ENCODE measurements at places on chromosomes 3 and 15. TPM values are rescaled to one million over a fixed set of nuclear protein-coding genes. Genes with fewer than 3 reads are reported as not detected.

DNA sequence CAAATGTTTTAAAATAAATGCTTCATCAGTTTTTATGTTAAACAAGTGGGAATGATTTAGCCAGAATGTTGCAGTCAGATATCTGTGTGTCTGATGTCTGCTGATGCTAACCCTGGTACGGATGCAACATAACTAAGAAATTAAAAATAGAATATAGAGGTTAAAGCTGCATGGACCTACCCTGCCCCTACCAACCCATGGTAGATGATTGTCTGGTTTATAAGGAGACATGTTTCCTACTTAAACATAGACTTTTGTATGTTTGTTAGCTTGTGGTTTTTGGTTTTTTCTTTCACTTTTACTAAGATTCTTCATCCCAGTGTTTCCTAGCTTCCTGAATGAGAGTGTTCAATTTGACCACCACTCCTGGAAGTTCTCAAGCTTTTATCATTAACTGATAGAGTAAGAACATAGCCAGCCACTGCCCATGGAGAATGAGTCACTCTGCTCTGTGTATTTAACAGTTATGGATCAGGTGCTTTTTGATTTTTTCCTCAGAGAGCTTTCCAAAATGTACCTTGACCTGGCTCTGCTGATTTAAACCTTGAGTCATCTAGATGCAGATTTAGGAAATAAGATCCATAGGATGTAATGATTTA, 70.7 kb upstream of the VEPH1 start:
- no peak for DNase-seq

DNA sequence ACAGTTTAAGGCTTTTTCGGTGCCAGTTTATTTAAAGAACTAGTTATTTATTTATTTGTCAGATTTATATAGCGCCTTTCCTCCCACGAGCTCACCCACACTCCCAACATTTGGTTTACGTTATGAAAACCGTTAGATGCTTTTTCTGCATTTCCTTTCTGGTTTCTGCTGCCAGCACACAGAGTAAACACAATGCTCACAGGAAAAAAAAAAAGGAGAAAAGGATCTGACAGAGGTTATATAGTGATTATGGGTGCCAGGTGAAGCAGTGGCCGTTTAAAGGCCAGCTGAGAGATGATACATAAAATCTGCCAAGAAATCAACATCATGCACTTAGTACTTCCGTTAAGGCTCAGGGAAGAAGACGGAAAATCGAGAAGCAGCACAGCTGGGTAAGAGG, 37.9 kb downstream of the ETV5 start:
- DNase-seq: no peak

The ZNF385D gene
- not detected for total RNA-seq

The ZNF80 gene
- 0.11 TPM for total RNA-seq

DNA sequence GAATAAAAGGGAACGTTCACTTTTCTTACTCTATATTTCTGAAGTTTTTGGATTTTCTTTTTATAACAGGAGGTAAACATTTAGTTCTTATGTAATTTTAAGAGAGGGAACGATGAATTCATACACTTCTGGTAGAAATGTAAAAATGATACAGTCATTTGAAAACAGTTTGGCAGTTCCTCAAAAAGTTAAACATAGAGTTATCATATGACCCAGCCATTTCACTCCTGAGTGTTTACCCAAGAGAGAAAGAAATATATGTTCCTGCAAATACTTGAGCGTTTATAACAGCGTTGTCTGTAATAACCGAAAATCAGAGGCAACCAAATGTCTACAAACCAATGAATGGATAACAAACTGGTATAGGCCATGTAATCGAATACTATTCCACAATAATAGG, 20.8 kb upstream of the CCR9 start:
- no peak for DNase-seq

DNA sequence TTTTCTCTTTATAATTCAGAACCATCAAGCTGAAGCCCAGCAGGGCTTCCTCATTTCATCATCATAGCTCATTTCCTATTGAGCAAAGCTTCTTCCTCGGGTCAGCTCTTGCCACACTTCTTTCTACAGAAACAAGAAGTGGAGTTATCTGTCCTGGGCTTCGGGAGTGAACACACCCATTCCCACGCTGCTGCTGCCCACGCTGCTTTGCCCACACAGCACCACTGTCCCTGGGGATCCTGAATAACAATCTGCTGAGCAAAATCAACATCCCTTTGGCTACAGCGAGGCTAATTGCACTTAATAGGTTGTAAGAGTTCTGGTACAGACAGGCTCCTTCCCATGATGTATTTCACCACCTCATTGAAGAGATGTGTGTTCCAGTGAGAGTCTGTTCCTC, 23.7 kb downstream of the CEP19 start:
- peak; percentile 21 for DNase-seq

GRCh38 chr3:139129892-139130291, 85.2 kb upstream of the PRR23C start:
- DNase-seq: peak; percentile 22

- no peak for DNase-seq
Observed at GRCh38 chr3:1766384-1766783, 332.3 kb upstream of the CNTN4 start.

DNA sequence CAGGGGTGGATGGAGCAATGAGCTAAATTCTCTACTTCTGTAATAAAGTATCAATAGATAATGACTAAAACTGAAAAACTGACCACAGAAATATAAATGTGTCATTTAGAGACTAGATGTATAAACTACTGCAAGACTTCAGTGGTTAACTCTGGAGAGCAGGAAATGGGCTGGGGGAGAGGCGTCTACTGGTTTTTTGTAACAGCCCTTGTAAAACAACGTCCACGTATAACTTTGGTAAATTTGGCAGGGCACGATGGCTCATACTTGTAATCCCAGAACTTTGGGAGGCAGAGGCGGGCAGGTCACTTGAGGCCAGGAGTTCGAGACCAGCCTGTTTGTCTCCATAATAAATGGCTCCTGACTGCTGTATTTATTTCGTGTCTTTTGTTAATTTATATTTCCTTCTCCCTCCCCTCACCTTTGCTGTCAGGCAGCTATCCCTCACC, 12.5 kb downstream of the RAB27A start:
- DNase-seq: no peak

DNA sequence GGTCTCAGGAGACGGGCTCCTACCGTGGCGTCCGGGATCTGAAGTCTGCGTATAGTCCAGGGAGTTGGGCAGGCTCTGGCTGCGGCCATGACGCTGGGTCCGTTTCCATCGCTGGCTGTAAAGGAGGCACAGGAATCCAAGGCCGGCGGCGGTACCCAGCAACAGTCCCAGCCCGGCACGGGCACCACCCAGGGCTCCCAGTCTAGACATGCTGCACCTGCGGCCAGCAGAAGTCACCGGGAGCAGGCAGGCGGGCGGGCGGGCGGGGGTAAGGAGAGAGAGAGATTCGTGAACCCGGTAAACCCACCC, 526 bp downstream of the RMDN3 start:
- DNase-seq: peak; percentile 28

The GASK1A gene
- total RNA-seq: 0.11 TPM

The FOXL2 gene
- total RNA-seq: not detected

The LRRC34 gene
- 4.9 TPM for total RNA-seq

DNA sequence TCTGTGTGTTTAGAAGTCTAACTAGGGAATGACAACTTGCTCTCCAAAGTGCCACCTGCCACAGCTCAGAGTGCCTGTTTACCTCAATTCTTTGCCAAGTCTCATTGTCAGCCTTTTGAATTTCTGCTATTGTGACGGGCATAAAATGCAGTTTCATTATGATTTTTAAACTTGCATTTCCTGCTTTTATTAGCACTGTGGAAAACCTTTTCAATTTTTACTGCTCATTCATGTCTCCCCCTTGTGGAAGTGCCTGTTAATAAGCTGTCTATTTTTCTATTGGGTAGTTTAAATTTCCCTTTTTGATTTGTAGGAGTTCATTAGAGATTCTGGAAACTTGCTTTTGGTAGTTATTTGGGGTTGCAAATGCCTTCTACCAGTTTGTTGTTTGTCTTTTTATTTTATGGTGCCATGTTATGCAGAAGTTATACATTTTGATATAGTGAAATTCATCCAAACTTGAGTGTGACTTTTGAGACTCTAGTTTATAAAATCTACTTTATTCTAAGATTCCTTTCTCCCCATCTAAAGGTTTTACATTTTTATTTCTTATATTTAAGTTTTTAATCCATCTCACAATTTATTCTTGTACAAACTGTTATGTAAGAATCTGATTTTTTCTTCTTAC, 53.9 kb upstream of the FRMD4B start:
- DNase-seq: peak; percentile 43

DNA sequence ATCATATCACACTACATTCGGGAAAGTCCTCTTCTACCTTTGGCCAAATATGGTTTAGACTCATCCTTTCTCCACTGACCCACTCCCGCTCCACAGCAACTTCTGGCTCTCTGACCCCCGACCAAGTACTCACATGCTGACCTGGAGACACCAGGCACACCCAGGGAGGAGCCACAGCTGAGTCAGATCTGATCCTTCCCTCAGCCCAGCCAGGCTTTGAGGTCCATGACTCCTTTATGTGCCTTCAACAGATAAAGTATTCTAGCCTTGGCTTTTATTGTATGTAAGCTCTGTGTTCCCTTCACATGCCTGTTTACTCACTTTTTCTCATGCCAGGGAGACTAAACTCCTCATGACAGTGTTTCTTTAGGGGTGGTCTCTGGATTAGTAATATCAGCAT, 166.9 kb upstream of the UMPS start:
- no peak for DNase-seq

GRCh38 chr3:69972672-69973071, 26.9 kb upstream of the SAMMSON start:
- DNase-seq: no peak

DNA sequence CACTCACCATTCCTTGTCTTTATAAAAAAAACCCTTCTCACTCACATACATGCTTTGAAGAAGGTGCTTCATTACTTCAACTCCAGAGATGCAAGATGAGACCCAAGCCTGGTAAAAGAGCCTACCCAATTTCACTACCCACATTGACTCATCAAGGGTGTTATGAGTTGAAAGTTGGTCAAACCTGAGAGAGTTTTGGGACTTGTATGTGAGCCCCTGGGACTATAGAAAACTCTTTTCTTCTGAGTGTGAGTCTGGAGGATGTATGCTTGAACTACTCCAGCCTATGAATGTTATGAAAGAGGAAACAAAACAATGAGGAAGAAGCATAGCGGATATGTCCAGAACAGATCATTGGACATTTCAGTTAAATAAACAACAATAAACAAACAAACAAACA, 106.5 kb upstream of the SATB1 start:
- no peak for DNase-seq

All from SK-MEL-5 (cell line).